Activated CD8-positive, alpha-beta memory T cell treated with anti-CD3 and anti-CD28 coated beads, Interleukin-2, amount 10 ng/mL, durations not matched to agents 7 days and 5 days (primary cell): ENCODE measurements at places on chromosomes 16 and 17.

GRCh38 chr17:34314279-34314678 is 5.0 kb upstream of the CCL8 start:
- no peak for DNase-seq

DNA sequence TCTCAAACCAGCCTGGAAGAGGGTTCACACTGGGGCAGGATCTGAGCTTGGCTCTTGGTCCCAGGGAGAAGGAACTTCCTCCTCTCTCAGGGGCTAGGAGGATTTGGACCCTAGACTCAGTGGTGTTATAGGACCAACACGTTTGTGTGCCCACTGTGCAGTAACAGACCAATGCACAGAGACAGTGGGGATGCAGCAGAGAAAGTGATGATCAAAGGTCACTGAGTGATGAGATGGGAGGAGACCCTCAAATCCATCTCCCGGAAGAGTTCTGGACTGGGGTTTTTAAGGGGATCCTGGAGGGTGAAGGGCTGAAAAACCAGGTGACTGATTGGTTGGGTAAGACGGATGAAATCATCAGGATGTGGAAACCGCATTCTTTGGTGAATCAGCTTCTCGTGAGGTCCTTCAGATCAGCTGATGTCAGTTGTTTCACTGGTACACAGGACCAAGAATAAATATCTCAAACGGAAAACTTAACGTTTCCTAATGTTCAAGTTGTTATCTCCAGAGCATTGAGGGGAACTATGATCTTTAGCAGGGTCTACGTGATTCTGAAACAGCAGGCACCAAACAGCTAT is 3.3 kb upstream of the VAC14 start:
- DNase-seq: peak; percentile 38

- no peak for DNase-seq
These were observed 327.9 kb downstream of the SLC39A11 start for GRCh38 chr17:72764632-72765041.

DNA sequence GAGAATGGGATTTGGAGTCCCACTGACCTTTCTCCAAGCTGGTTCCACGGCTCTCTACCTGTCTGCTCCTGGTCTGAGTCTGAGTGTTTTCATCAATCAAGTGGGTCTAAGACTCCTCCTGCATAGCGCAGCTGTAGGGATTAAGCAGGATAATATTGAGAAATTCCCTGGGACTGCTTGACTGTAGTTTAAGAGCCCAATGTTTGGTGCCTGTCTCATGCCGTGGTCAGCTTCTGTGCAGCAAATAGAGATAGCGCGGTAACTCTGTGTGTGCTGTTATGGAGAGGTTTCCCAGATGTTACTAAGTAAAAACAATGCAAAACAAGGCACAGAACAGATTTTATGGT is 21.4 kb downstream of the RPTOR start:
- no peak for DNase-seq

DNA sequence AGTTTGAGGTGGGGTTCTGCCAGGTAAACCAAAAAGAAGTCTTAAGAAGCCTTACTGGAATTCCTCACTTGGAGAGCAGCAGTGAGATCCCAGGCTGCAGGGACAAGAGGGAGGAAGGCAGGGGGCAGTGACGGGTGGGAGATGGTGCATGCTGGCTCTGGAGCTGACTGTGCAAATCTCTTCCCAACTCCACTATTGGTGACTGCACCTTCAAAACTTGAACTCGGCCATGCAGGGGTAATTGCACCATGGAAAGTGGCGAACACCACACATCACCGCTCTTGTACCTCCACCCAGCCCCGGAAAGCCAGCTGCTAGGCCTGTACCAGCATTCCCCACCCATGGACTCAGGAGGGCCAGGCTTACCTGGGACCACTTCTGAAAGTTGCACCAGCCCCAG is 51.4 kb upstream of the CDR2 start:
- no peak for DNase-seq

DNA sequence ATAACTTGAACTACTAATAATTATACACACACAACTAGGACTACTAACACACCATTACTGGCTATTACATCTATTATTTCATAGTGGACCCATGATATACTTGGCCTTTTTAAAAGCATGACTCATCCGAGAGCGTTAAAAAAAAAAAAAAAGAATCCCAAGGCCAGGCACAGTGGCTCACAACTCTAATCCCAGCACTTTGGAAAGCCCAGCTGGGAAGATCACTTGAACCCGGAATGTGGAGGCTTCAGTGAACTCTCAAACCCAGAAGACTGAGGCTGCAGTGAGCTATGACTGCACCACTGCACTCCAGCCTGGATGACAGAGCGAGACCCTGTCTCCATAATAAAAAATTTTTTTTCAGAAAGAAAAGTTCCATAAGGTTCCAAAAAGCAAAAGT is 3.1 kb downstream of the GLG1 start:
- no peak for DNase-seq

DNA sequence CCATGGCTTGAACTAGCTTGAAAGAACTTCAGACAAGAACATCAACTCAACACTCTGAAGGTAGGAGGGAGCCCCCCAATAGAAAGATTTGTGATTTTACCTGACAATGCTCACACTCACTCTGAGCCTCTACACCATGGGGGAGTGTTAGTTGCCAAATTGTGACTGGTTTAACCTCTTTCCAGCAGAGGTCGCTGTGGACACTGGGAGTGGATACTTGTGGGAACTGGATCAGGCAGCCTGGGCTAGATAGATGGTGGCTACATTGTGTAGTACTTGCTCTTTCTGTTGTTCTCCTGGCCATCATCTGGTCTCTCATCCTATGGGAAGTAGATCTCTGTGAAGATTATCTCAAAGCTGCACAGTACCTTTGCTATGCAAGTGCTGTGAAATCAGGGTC is 2.9 kb downstream of the SMPD3 start:
- DNase-seq: peak; percentile 75

DNA sequence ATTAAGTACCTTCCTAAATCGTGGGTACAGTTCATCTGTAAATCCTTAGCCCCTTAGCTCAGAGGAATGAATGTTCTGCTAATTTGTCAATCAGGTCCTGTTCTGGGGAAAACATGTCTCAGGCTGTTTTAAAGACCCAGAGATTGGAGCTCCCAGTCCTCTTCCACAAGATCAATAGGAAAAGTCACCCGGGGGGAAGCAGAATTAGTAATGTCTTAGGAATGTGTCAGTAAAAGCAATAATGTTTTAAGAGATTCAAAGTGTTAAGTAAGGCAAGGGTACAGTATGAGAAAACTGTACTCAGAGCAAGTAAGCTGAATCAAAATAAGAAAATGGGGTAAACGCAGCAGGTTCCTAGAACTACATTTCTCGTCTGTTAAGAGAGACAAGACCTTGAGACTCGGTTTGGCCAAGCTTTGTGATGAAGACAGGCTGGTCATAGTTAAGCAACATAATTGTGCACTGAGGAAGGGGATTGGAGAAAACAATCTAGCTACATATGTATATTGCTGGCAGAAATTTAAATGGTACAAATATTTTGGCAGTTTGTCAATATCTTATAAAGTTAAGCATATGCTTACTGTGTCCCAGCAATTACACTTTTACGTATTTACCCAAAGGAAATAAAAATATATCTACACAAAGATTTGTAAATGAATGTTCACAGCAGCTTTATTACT is 192.9 kb upstream of the C17orf78 start:
- no peak for DNase-seq

DNA sequence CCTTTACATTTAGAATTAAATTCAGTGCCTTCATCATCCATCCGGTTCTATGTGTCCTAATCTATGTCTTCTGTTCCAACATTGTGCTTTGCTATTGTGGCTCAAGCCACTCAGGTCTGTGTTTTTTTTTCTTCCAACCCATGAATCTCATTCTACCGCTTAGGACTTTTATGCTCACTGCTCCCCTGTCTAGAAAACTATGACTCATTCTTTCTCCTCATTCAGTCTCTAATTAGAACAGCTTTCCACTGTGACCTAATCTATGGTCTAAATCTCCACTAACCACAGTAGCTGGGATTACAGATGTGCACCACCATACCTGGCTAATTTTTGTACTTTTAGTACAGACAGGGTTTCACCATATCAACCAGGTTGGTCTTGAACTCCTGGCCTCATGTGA is 418.7 kb downstream of the KCNJ2 start:
- DNase-seq: no peak

GRCh38 chr17:55737976-55738501 is 12.8 kb upstream of the PCTP start:
- no peak for DNase-seq

DNA sequence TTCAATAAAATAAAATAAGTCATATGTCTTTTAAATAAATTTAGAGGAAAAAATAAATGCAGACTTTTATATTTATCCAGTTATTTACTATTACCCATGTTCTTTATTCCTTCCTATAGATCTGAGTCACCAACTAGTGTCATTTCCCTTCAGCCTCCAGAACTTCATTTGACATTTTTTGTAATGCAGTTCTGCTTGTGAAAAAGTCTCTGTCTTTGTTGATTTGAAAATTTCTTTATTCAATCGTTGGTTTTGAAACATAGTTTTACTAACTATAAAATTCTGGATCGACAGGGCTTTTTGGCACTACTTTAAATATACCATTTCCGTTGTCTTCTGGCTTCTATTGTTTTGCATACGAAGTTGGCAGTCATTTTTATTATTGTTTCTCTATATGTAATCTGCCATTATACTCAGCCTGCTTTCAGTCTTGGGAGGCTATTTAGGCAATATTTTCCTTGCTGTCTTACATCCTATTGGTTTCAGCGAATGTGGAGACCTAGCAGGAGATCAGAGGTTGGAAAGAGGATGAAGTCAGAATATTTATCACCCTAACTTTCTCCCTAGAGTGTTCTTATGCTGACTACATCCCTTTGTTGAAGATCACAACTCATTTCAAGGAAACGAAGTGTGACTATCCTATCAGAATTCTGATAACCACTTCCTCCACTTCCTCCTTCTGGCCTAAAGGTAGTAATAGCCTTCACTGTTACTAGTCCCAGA is 42.0 kb upstream of the SLC6A2 start:
- DNase-seq: no peak

DNA sequence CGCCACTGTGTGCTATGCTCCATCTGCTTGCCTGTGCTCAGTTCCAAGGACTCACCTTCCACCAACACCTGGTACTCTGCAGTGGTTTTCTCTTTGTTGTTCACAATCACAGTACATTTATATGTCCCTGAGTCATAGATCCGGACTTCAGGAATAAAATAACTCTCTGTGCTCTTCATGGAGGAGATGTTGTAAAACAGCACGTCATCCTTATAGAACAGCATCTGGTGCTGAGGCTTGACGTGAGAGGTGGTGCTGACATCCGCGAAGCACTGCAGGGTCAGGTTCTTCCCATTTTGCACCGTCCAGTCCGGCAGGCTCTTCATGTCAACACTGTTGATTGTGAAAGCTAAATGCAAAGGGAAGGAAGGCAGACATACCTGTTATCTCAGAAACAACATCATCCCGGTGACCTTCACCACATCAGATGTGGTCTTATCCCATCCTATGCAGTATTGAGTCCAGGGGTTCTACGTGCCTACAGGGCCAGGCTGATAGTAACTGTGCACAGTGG is 12.8 kb downstream of the PECAM1 start:
- DNase-seq: no peak

DNA sequence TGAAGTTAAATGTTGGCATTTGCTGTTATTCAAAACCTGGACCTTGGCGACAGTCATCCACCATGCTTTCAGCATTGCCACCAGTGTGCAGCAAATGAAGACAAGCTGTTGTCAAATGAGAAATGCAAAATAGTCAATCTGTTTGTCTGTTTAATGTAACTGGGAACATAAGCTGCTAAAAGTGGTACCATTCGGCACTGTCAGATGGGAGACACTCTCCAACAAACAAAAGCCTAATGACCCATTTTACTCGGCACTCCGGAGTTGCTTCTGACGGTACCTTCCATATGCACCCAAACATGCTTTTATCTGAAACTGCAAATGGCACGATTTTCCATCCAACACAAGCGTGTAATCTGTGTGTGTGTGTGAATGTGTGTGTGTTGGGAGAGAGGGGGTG is 297.8 kb downstream of the MAF start:
- no peak for DNase-seq

DNA sequence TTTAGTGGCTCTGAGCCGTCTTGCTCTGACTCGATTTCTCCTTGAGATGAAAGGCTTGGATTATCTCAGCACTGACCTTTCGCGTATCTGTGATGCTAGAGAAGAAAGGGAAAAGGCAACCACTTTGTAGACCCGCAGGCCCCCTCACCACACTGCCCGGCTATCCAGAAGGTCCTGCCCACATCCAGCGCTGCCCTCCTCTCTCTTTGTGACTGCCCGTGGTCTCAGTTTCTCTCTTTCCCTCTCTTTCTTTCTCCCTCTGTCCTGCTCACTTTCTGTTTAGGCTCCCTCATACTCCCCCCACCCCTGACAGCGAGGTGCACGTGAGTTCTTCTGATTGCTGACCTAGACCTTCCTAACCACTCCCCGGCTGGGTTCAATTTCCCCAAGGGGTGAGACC is 12.8 kb upstream of the TBX21 start:
- DNase-seq: peak; percentile 45

GRCh38 chr17:73835605-73836004 is 191.4 kb upstream of the SDK2 start:
- DNase-seq: no peak

DNA sequence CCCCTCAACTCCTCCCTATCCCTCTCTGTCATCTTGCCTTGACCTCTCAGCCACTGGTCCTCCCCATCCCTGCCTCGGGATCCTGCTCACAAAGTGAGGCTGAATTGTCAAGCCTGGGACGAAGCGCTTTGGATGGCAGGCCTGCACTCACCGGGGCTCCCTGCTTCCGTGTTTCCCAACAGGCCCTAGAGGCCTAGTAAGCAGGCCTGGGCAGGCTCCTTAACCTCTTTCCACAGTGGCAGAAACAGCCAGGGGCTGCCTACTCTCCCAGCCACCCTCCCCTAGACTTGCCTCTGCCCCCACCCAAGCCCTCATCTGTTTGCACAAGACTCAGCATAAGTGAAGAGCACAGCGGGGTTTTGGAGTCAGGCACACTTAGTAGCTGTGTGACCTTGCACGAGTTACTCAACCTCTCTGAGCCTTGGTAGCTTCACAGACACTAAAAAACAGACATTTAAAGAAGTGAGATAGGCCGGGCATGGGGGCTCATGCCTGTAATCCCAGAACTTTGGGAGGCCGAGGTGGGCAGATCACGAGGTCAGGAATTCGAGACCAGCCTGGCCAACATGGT is 5.0 kb upstream of the FADS6 start:
- no peak for DNase-seq

DNA sequence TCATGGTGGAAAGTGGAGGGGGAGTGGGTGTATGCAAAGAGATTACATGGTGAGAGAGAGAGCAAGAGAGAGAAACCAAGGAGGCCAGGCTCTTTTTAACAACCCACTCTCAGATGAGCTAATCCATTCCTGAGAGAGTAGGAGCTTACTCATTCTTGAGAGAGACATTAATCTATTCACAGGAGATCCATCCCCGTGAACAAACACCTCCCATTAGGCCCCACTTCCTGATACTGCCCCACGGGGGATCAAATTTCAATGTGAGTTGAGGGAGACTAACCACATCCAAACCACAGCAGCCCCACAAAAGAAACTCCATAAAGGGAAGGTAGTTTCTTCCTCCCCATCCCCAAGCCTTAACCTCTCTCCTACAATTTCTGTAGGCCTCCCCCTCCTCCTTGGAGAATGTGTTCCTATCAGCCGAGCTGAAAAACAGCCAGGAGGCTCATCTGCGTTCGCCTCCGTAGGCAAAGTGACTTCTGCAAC is 450.0 kb downstream of the NPIPA7 start:
- DNase-seq: no peak

GRCh38 chr16:53458635-53459034 is 24.4 kb downstream of the RBL2 start:
- DNase-seq: no peak
